ENCODE measurements at places on chromosomes 16 and 17. TPM values are rescaled to one million over a fixed set of nuclear protein-coding genes. Genes with fewer than 3 reads are reported as not detected.

C17orf67 gene
- polyA plus RNA-seq: 1.5 TPM

JPH3 gene
- 1.3 TPM for polyA plus RNA-seq

MYH8 gene
- polyA plus RNA-seq: 1.1 TPM

ABCC12 gene
- polyA plus RNA-seq: not detected

PIEZO1 gene
- 23.9 TPM for polyA plus RNA-seq

ALDH3A1 gene
- polyA plus RNA-seq: 1.0 TPM

HMOX2 gene
- 56.0 TPM for polyA plus RNA-seq
